ENCODE measurements at places on chromosomes 11 and 22.

DNA sequence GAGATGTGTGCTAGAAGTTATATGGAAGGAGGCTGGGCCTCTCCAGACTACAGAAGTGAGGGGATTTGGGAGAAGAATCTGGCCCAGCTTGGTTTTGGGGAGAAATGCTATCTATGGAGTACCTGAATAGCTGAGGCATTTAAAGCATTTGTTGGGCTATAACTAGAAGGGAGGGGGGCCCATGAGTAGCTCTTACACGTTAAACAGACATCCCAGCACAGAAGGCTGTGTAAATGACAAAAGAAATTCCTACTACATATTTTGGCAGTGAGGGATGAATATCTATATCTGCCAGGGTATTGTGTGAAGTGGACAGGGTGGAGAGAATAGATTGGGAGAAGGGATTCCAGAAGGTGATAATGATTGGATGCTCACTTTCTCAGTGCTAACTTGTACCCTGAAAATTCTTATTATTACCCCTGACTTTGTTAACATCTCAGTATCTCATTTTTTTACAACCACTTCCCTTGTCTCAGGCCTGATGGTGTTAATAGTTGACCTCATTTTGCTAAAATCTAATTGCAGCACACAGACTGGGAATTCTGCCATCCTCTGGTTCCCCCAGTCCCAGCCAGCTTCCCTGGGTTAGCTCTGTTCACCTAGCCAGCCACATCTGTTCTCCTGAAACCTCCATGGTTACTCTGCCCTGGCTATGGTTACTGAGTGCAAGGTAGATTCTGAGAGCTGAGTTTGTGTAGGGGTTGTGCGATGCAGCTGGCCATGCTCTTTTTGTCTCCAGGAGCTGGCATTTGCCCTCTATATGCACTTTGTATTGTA lies 28.8 kb upstream of the RRM1 start:
- DNase-seq = no peak

DNA sequence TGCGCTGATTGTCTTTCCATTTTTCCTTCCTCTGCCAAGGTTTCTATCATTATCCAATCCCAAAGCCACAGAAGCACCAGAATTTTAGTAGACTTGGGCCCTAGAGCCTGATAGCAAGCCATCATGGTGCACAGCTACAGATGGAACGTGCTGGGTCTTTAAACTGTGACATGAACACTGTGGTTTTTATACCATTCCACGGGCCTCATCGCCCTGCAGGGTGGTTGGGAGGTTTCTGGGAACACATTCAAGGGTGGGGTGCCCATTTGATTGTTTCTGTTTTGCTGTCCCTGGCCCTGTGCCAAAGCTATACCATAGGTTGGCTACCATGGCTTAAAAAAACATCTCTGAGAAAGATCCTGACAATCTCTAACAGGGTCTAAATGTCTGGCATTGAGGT lies 151.9 kb downstream of the CACNA1I start:
- DNase-seq = no peak

GRCh38 chr11:97351939-97352338 lies 962.1 kb downstream of the JRKL start:
- no peak for DNase-seq

DNA sequence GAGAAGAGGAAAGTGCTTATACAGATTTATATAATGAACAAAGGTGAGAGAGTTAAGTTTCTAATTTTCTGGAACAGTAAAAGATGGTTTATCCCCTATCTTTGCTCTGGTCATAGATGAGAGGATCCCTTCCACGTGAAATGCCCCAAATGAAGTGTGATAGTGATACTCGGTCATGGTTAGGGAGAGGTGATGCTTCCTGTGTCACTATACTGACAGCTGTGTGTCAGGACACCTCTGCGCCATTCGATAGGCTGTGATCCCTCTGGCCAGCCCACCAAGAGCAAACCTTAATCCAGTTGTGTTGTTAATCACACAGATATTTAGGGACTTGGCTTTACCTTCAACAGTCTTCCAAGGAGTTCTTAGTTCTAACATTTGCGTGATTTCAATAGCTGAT lies 57.7 kb downstream of the NCAM1 start:
- no peak for DNase-seq

DNA sequence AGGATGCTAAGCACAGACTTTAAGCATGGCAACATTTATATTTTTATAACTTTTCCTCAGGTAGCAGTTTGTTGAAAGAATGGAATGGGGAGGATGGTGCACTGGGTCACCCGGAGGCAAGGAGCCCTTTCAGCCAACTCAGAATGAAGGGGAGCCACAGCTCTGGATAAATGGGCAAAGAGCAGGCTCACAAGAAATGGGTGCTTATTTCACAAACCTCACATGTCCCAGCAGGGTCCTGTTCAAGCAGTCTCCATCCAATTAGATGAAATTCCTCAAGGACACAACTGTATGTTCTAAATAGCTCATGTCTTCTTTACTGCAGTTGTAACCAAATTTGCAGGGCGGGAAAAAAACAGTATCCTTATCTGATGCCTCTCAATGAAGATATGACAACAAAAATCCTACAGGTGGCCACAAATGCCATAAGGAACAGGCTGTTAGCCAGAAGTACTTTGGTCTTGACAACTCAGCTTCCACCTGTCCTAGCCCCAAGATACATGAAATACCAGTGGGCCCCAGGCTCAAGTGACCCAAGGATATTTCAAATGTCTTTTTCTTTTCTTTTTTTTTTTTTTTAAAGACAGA lies 48.2 kb downstream of the MAPK1 start:
- DNase-seq = no peak

DNA sequence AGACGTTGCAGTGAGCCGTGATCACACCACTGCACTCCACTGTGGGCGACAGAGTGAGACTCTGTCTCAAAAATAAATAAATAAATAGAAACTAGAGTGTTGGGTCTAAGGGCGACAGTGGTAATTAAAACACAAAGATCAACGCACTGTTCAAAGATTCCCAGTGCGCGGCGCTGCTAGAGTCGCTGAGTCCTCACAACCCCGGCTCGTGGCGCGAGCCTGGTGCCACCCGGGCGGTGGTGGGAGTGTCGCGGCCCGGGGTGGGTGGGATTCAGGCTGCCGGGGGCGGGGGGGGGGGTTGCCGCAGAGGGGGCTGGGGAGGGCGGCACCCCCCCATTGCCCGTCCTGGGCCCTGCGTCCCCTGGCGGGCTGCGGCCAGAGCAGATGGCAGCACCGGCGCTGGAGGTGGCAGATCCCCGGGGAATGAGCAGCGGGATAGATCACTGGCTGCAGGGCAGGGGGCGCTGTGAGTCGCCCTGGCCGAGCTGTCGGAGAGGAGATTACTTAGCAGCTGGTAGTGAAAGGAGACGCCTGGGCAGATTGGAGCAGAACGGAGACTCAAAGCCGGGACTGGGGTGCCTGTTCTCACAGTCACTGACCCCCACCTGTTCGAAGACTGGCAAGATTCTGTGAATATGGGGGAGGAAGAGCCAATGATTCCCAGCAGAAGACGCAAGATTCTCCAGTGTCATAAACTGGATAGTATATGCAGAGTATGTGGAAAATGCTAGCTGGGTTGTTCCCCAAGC lies 30.2 kb upstream of the APOBEC3A start:
- DNase-seq = peak; percentile 68

DNA sequence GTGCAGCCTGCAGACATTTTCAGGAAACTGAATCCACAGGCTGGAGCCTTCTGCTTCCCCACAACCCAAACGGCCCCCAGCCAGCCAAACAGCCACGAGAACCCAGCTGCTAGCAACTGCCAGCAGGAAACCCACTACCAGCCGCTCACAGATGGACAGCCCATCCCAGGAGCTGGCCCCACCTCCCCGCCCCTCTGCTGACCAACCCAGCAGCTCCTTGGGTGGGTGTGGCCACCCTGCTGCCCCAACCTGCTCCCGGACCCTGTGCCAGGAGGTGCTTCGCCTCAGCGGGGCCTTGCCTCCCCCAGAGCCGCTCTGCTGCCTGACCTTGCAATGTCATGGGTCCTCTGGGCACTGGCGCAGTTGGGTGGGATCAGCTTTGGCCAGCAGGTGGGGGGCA lies 8.2 kb upstream of the CCDC188 start:
- DNase-seq = no peak

DNA sequence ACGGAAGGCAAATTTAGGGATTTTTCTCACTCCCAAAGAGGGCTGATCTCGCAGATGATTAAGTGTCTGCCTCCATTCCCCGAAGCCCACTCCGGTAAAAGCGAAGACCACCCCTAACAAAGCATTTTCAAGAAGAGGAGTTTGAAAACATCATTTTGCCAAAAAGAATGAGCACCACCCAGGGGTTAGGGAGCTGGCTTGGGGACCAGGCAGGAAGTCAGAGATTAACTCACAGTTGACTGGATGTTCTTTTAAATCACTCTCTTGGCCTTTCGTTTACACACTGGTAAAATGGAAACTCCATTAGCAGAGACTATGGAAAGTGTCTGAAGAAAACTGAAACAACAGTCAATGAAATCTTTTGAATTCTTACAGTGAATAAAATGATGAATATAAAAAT lies 7.9 kb upstream of the TRIM44 start:
- DNase-seq = no peak

DNA sequence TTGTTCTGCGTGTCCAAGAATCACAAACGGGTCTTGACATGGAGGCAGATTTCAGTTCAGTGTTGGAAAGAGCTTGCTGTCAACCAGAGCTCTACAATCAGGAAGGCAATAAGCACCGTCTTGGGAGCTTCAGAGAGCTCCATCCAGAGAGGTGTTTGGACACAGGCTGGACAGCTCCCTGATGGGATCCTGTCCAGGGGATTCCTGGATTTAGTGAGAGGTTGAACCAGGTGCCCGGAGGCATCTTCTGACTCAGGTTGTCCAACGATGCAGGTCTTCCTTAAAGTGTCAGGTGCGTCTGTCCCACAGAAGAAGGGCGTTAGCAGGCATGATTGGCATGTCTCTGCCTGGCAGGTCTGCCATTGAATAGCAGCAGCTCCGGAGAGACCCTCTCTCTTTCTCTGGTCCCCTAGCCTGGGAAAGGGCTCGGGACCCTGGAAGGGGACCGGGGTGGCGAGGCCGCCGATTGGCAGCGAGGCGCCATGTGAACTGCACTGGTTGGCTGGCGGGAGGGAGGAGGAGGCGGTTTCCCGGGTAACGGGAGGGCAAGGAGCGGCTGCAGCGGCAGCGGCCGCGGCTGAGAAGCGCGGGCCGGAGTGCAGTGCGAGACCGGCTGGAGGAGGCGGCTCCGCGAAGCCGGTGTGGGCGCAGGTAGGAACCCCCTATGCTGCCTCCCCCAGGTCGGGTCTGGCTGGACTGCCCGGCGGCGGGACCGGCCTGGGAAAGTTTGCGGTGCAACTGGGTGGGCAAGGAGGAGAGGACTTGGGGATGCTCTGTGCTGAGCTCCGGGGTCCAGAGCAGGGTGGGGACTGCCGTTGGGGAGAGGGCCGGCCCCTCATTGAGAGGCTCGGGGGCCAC lies 104.1 kb upstream of the E2F8 start:
- DNase-seq = peak; percentile 37

DNA sequence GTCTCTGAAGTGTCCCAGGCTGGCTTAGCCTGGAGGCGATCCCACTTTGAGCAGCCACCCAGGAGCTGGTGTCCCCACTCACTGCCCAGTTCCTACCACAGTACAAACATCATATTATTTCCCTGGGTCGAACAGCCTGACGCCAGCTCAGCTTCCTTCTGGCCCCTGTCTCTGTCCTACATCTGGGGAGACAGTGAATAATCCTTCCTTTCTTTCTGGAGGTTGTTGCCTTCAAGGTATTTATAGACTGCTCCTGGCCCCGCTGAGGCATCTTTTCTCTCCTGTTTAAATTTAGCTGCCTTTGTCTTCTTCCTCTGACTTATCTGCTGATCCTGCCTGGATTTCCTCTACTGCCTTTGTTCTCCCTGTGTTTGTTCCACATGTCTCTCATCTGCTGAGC lies 56.8 kb upstream of the LRRC55 start:
- no peak for DNase-seq

DNA sequence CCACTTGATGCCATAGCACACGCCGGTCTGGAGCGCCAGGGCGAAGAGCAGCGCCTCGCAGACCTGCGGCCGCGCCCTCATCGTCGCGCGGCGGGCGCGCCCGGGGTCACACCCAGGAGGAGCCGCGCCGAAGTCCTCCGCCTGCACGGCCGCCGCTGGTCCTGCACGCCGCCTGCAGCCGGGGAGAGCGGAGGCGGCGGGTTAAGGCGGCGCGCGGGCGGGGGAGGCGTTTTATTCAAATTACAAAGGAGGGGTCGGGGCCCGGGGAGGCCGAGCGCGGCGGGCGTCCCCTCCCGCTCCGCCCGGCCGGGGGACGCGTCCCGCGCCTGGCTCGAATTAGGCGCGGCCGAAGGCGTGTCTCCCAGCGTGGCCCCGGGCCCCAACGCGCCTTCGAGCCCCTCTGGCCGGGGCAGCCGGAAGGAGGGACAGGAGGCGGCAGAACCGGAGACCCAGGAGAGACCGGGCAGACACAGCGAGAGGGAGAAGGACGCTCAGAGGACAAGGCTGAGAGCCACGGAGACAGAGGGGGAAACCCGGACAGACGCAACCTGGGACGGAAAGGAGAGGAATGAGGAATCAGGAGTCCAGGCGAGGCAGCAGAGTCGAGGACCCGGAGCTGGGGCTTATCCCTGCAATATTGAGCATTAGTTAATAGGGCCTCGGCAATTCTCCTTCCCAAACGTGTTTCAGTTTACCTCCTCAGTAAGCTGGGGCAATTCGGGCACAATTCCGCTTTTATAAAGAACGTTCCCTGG lies at the start of gene WNT11:
TSS of gene WNT11 (minus strand) at position 176 of the 755 bp plus-strand sequence. CDS start at position 81, 95 bp downstream.
- DNase-seq = no peak

- peak; percentile 36 for DNase-seq
Measured at GRCh38 chr22:34414467-34415440, 494.5 kb upstream of the LARGE1 start.

DNA sequence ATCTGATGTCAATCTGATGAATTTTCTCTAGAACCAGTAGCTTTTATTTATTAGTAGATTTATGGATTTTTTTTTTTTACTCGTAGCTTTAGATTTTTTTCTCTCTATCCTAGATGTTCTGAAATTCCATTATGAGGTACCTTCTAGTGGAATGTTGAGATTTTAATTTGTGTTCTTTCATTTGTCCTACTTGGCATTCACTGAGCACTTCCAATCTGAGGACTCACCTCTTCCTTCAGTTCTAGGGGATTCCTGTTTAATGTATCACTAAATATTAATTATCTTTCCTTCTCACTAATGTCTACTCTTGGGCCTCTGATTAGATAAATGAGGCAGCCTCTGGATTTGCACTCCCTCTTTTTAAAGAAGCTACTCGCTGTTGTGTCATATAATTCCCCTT lies 40.2 kb upstream of the WNT7B start:
- no peak for DNase-seq

GRCh38 chr11:73257342-73258103 lies 14.6 kb upstream of the P2RY6 start:
- DNase-seq = no peak

- no peak for DNase-seq
Measured at GRCh38 chr11:34680918-34681586, 60.2 kb downstream of the EHF start.
